ENCODE measurements at places on chromosomes 16 and 17. TPM values are rescaled to one million over a fixed set of nuclear protein-coding genes. Genes with fewer than 3 reads are reported as not detected.

- no peak for DNase-seq
- no peaks in the 10 kb centered on the region for H3K36me3 ChIP-seq
- peaks cover 20% of the 10 kb centered on the region for H3K4me1 ChIP-seq
- H3K27me3 ChIP-seq: peaks cover 17% of the 10 kb centered on the region
- no peak overlapping the region for H3K27ac ChIP-seq
Measured at GRCh38 chr17:80036715-80037477, 454 bp downstream of the CCDC40 start.

DNA sequence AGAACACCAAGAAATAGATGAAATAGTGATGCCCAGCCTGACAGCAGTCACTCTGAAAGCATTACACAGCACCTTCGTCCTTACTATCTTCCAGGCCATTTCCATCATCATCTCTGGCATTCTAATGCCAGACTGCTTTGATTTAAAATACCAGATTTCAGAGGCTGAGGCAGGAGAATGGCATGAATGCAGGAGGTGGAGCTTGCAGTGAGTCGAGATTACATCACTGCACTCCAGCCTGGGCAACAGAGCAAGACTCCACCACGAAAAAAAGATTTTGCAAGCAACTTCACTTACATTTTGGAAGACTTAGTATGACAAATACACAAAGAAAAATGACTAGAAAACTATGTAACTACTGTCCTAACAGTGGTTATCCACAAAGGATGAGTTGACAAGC lies 244.0 kb downstream of the CPPED1 start:
- H3K4me3 ChIP-seq: no peak overlapping the region
- H3K36me3 ChIP-seq: peaks cover 3% of the 10 kb centered on the region
- H3K27me3 ChIP-seq: no peaks in the 10 kb centered on the region
- DNase-seq: no peak

DNA sequence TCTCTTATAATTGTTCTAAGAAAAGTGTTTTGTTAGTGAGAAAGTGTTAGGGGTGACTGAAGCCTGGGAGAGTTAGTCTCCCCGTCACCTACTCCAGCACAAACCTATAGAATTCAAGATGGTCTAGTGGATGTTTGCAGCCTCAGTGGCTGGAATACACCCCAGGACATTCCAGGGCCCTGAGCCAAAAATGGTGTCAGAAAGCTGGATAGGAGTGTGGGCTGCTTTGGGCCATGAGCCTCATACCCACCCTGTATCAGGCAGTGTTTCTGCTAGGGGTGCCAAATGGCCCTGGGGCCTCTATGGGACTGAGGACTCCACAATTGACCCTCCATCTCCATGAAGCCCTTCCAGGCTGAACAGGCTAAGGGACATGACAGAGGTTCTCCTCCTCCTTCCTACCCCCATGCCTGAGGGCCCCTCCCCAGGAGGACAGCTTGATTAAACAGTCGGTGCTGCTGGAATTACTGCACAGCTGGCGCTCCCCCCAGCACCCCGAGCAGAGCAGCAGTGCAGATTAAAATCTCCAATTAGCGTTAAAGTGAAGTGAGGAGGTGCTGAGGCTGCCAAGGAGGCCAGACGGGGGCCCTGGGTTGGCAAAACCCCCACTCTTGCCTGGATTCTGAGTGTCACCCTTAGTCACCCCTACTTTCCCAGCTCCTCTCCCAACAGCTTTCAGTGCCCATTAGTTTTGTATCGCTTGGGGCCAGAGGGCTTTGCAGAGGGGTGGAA lies 59.1 kb downstream of the NEUROD2 start:
- no peak for DNase-seq
- H3K4me3 ChIP-seq: no peak overlapping the region
- peaks cover 49% of the 10 kb centered on the region for H3K36me3 ChIP-seq
- H3K27ac ChIP-seq: no peak overlapping the region

- no peaks in the 10 kb centered on the region for H3K4me1 ChIP-seq
- DNase-seq: no peak
- H3K36me3 ChIP-seq: no peaks in the 10 kb centered on the region
- H3K4me3 ChIP-seq: no peak overlapping the region
- H3K27ac ChIP-seq: no peak overlapping the region
- H3K27me3 ChIP-seq: no peaks in the 10 kb centered on the region
Measured at GRCh38 chr17:10192972-10193371, 5.4 kb downstream of the GAS7 start.

- DNase-seq: no peak
- no peaks in the 10 kb centered on the region for H3K4me1 ChIP-seq
- H3K4me3 ChIP-seq: no peak overlapping the region
- H3K27me3 ChIP-seq: peaks cover 10% of the 10 kb centered on the region
Measured at GRCh38 chr17:15970500-15970899, 25.6 kb downstream of the ADORA2B start.

GRCh38 chr16:23424292-23424958 lies 28.6 kb downstream of the COG7 start:
- no peak overlapping the region for H3K27ac ChIP-seq
- H3K4me3 ChIP-seq: no peak overlapping the region
- H3K4me1 ChIP-seq: no peaks in the 10 kb centered on the region
- H3K36me3 ChIP-seq: peaks cover 16% of the 10 kb centered on the region

DNA sequence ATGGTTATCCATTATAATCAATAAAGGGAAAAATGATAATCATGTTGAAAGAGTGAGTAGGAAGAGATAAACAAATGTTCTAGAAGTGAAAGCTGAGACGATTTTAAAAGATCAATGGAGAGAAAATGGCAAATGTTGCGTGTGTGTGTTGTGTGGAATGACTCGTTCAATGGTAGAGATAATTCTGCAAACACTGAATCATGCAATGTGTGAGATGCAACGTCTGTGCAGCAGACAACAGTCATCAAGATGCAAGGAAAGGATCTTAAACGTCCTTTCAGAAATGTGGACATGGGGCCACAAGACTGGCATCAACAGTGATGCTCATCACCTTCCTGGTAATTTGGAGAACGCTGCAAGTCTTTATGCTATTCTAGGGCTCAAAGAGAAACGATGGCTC lies 124.4 kb downstream of the CDYL2 start:
- no peaks in the 10 kb centered on the region for H3K4me1 ChIP-seq
- H3K4me3 ChIP-seq: no peak overlapping the region
- H3K27me3 ChIP-seq: no peaks in the 10 kb centered on the region
- DNase-seq: no peak
- H3K36me3 ChIP-seq: peaks cover 8% of the 10 kb centered on the region
- no peak overlapping the region for H3K27ac ChIP-seq

- no peak overlapping the region for H3K4me3 ChIP-seq
- no peaks in the 10 kb centered on the region for H3K36me3 ChIP-seq
- no peak for DNase-seq
- no peaks in the 10 kb centered on the region for H3K27me3 ChIP-seq
Measured at GRCh38 chr16:49596068-49596467, 222.5 kb downstream of the C16orf78 start.

- no peaks in the 10 kb centered on the region for H3K27me3 ChIP-seq
- H3K36me3 ChIP-seq: peaks cover 54% of the 10 kb centered on the region
- H3K4me1 ChIP-seq: no peaks in the 10 kb centered on the region
- DNase-seq: no peak
- H3K4me3 ChIP-seq: no peak overlapping the region
- H3K27ac ChIP-seq: no peak overlapping the region
Measured at GRCh38 chr16:16143931-16144330, 79.4 kb downstream of the ABCC6 start.

- no peaks in the 10 kb centered on the region for H3K4me1 ChIP-seq
- no peak overlapping the region for H3K4me3 ChIP-seq
- H3K36me3 ChIP-seq: no peaks in the 10 kb centered on the region
Measured at GRCh38 chr17:6480303-6480675, 36.0 kb downstream of the PIMREG start.

GRCh38 chr17:74467221-74467951 lies 952 bp downstream of the CD300A start:
- peaks cover 32% of the 10 kb centered on the region for H3K4me1 ChIP-seq
- no peak overlapping the region for H3K27ac ChIP-seq
- H3K27me3 ChIP-seq: peaks cover 6% of the 10 kb centered on the region

GRCh38 chr16:19330841-19331397 lies 45.4 kb downstream of the CLEC19A start:
- no peak for DNase-seq
- H3K27ac ChIP-seq: no peak overlapping the region
- H3K27me3 ChIP-seq: no peaks in the 10 kb centered on the region
- no peaks in the 10 kb centered on the region for H3K36me3 ChIP-seq
- H3K4me3 ChIP-seq: no peak overlapping the region

MYO1C gene
- total RNA-seq: 33.7 TPM

OR2C1 gene
- not detected for total RNA-seq

CALCOCO2 gene
- 226 TPM for total RNA-seq

FAM20A gene
- not detected for total RNA-seq

GRAP gene
- total RNA-seq: 34.5 TPM

TSPOAP1 gene
- 47.4 TPM for total RNA-seq

ACSM2B gene
- not detected for total RNA-seq

SRSF2 gene
- 444 TPM for total RNA-seq
